Progenitor cell of endocrine pancreas (in vitro differentiated cells): ENCODE measurements at places on chromosomes 4 and X. TPM values are rescaled to one million over a fixed set of nuclear protein-coding genes. Genes with fewer than 3 reads are reported as not detected.

The SPIN2B gene
- 19.6 and 20.3 TPM in 2 replicates for total RNA-seq

GRCh38 chr4:177232473-177232872 lies 77.2 kb upstream of the NEIL3 start:
- DNase-seq: no peak

DNA sequence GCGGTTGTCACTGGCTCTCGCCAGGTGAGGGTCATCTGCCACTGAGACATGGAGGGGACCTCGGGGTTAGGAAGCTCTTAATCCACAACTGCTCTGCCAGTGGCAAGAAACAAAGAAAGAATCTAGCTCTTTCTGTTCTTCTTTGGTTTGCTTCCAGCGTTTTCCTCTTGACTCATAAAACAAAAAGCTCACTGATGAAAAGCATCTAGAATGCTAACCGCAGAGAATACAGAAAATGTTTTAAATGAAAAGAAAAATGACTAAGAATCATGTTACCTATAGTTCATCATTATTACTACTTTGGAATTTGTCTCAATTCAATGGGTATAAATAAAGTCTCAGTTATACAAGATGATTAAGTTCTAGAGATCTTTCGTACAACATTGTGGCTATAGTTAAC lies 274.8 kb upstream of the TENM3 start:
- no peak for DNase-seq

DNA sequence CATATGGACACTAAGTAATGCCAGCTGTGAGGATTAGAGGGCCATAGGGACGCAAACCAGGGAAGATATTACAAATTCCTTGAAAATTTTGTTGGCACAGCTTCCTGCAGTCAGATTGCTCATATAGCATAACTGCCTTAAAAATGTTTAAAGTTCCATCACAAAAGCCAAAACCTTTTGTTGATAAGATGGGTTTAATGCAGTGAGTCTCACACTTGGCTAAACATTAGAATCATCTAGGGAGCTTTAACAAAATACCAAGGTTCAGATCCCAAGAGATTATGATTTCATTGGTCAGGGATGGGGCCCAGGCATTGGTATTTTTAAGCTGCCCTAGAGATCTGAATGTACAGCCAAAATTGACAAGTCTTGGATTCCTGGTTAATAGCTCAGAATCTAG lies 376.5 kb upstream of the MAD2L1 start:
- DNase-seq: no peak

The CSAG1 gene
- not detected in 2 replicates for total RNA-seq

DNA sequence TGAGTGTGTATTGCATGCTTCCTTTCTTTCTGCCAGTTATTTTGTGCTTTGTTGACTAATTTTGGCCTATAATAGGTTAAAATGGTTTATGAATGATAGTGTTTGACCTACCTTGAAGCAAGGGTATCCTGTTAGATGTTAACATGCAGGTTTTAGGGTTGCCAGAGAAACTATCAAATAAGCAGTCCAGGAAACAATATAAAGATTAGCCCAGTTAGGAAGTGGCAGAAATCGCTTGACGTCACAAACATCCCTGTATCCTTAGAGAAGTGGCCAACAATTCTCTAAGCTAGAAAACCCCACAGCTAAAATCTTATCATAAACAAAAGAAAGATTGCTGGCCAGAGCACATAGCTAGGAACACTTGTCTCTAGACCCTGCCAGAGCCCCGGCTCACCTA lies 3.8 kb downstream of the NAP1L5 start:
- DNase-seq: no peak

- DNase-seq: no peak
These were observed 212.0 kb upstream of the KLF3 start for GRCh38 chr4:38452009-38452408.

DNA sequence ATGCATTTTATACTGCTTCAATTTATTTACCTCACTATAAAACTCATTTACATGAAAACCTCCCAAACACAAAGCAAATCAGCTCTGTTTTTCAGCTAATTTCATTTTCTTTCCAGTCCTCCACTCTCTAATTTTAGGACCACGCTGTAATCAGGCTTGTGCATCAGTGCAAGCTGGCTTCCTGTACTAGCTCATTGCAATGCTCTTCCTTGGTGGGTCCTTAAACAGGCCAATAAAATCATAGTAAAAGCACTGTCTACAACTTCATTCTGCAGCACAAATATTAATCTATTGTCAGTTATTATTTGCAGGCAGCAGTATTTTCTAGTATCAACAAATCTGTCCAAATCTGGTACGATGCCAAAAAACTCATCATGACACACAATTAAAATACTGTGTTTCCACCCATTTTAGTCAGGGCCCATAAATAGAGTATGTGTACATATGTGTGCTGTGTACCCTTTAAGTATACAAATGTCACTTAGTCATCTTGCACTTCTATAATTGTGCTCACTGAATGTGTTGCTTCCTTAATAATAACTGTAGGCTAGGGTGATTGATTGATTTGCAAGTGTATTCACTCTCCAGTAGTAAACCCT lies 178.2 kb upstream of the HCCS start:
- DNase-seq: no peak

DNA sequence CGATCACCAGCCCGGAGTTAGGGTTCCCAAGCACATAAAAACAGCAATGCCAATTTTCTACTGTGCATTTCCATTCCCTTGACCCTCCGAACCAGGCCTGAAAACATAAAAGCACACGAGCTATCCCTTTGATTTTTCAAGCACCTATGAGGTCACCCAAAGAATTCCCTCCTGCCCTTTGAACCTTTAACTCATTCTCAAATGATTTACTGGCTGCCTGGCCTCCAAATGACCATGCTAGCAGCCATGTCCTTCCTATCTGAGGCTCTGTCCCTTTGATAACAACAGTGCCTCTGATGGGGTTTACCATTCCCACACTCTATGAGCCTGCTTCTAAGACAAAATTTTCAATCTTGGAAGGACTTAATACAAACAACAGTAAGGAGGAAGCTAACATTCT lies 15.2 kb downstream of the SHROOM4 start:
- DNase-seq: no peak

GRCh38 chrX:110044346-110045249 lies 41.7 kb downstream of the TMEM164 start:
- no peak for DNase-seq

GRCh38 chrX:13569479-13570260 lies at the start of gene EGFL6:
Gene EGFL6 (plus strand): TSS chrX:13569601. CDS start chrX:13569862, 261 bp downstream.
- DNase-seq: peak; percentile 10

The CFP gene
- 0.69 and 0.93 TPM in 2 replicates for total RNA-seq

The TEC gene
- 3.4 and 4.0 TPM in 2 replicates for total RNA-seq

The HTN3 gene
- not detected in 2 replicates for total RNA-seq

The SHOX gene
- total RNA-seq: not detected in 2 replicates

DNA sequence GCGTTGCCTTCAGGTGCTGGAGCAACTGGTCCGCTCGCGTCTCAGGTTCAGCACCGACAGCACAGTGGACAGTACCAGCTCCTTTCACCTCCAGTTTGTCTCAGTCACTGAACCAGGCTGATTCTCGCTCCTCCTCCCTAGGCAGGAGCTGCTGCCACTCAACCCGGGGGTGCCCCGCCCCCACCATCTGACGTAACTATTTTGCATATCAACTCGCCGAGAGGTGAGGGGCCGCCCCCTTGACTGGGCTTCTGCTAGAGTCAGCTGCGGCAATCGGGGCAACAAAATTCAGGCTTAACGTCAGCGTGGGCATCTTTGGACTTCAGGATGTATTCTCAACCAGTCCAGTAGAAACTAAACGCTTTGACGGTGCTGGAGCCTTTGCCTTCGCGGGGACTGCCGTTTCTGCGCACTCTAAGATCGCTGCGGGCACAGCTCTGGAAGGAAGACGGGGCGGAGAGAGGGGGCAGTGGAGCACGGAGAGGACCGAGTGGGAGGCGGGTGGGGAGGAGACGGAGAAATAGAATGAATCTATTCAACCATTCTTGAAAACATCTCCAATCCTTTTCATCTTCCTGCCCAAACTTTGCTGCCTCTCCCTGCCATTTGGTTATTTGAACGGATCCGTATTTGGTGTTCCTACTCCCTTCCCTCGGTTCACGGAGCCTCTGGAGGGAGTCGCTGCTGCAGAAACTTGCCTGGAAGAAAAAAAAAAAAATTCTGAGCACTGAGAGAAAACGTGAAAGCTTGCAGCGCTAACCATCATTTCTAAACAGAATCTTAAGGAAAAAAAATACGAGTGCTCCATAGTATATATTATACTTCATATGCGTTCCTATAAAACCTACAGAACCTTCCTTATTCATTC lies at the start of gene FSTL5:
Gene FSTL5 (minus strand): TSS at position 109 of the 868 bp plus-strand sequence. CDS start 52,604 bp downstream, outside the sequence.
- DNase-seq: peak; percentile 87

The LRCH2 gene
- total RNA-seq: 14.4 and 16.9 TPM in 2 replicates

The NUP62CL gene
- total RNA-seq: 16.0 and 16.4 TPM in 2 replicates

GRCh38 chr4:81454499-81454898 lies 17.2 kb downstream of the RASGEF1B start:
- DNase-seq: no peak

DNA sequence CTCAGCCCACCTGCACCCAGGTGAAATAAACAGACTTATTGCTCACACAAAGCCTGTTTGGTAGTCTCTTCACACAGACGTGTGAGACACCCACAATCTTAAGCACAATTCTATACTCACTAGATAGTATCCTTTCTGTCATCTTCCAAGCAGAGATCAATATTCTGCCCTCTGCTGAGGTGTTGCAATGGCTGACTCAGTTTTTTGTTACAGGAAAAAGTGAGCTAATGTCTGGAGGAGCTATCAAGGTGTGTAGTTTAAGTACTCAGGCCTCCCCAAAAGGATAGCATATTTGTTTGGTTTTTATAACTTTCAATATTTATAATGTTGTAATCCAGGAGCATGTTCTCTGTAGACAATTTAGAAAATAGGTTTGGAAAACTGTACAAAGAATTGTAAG lies 775.2 kb upstream of the POU3F4 start:
- no peak for DNase-seq

DNA sequence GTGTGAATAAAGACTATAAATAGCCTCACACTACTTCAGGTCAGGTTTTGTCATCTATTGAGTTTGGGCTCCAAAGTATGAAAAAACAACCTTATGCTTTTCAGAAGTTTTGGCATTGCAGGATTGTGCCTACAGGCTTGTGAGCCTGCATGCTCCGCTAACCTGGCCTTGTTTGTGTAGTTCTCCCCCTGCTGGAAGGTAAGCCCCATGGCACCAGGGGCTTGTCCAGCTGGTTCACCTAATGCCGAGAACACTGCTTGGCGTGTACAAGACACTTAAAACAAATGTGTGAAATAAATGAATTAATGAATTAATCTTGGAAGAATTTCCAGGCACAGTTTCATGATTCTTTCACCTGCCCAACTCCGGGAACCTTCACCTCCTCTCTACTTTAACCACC lies 1.8 kb upstream of the HSD17B10 start:
- peak; percentile 50 for DNase-seq

GRCh38 chr4:121177246-121178137 lies 13.4 kb upstream of the TNIP3 start:
- no peak for DNase-seq

- DNase-seq: no peak
These were observed 144.9 kb downstream of the C4orf33 start for GRCh38 chr4:129240816-129241215.

DNA sequence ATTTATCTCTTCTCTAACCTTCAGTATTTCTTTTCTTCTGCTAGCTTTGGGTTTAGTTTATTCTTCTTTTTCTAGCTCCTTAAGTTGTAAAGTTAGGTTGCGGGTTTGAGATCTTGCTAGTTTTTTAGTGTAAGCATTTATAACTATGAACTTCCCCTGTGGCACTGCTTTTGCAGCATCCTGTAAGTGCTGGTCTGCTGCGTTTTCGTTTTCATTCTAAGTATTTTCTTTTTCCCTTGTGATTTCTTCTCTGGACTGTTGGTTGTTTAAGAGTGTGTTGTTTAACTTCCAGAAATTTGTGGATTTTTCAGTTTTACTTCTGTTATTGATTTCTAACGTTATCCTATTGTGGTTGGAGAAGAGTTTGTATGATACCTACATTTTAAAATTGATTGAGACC lies 11.0 kb upstream of the CTBP1 start:
- no peak for DNase-seq

GRCh38 chr4:131001371-131001770 lies 1905.4 kb downstream of the C4orf33 start:
- no peak for DNase-seq

The GLRB gene
- total RNA-seq: 9.3 and 11.9 TPM in 2 replicates

The MAGEH1 gene
- 28.3 and 33.6 TPM in 2 replicates for total RNA-seq

GRCh38 chr4:159103384-159103990 lies 608 bp downstream of the RAPGEF2 start:
- peak; percentile 27 for DNase-seq

GRCh38 chr4:2837904-2838496 lies 5.6 kb upstream of the ADD1 start:
- no peak for DNase-seq

The RUFY3 gene
- 103 TPM in 2 replicates for total RNA-seq

DNA sequence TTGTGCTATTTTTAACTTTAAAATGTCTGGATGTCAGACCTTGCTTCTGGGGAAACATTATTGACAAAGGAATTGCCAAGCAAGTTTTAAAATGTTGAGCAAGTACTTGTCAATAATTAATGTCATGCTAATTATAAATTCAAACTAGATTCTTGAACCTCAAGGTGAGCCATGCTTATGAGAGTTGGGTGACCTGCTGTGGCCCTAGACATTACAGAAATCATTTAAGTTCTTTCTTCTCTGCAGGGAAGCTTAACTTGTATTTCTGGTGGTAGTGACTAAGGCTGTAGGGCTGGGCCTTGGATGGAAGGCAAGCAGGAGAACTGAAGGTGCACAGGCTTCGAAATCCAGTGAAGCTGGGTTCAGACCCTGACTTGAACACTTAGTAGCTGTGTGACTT lies 14.8 kb upstream of the UCHL1 start:
- no peak for DNase-seq

The TCEAL5 gene
- total RNA-seq: not detected in 2 replicates

The PFKFB1 gene
- total RNA-seq: 0.77 and 0.82 TPM in 2 replicates

The FGD1 gene
- 23.6 and 24.7 TPM in 2 replicates for total RNA-seq

DNA sequence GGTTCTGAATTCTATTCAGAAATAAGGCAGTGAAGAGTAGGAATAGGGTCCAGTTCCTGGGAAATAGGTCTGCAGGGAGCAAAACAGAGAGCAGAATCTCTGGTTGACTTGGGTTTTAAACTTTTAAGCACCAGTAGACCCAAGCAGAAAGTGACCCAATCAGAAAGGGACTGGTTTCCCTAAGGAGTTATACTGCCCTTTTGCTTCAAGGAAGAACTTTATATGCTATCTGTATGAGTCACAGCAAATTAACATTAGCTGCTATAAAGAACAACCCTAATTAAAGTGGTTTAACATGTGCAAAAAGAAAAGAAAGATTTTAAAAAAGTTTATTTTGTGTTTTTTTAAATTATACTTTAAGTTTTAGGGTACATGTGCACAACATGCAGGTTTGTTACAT lies 263.6 kb upstream of the EMCN start:
- no peak for DNase-seq

The CHRNA9 gene
- 0.22 and 0.43 TPM in 2 replicates for total RNA-seq
